Peyer's patch (tissue), 4 donors: ENCODE measurements at places on chromosomes 7 and 10.
A peak's percentile ranks its signal among the peaks of the same experiment; 100 is the strongest.

DNA sequence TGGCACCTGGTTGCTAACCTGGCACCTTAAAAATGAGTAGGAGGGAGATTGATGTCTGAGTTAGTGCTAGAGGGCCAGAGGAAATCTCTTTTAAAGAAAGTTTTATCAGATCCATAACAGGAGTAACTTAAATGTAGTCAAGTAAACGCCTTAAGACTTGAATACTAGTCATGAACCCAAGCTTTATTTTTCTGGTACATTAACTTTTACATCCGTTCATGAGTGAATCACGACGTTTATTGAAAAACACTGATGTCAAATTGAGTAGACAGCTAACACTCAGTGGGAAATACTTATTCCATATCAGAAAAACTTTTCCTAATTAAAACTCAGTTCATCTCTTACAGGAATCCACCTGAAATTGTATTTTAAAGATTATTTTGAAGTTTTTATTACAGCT, 6.9 kb upstream of the LAMB1 start:
- no peaks in the 10 kb centered on the region for H3K4me1 ChIP-seq
- no peak for DNase-seq
- H3K36me3 ChIP-seq = no peaks in the 10 kb centered on the region

DNA sequence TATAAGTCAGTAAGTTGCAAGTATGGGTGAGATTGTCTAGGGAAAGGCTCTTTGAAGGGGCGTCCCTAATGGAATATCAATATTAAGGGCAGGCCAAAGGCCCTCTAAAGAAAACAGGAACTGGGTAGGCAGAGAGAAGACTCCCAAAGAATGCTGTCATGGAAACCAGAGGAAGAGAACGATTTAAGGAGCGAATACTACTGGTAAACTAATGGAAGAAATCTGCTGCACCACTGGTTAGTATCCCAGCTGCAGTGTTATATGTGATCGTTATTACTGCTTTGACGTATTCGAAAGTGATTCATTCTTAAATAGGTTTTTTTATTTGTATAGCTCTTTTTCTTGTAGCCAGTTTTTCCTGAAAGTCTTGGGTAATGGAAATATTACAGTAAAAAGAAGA, 1.3 kb downstream of the CASP2 start:
- no peaks in the 10 kb centered on the region for H3K27me3 ChIP-seq
- peaks cover 6% of the 10 kb centered on the region for H3K4me1 ChIP-seq
- H3K4me3 ChIP-seq = peak overlapping the region; percentile 77
- peak overlapping the region; percentile 90 for H3K27ac ChIP-seq
- no peaks in the 10 kb centered on the region for H3K36me3 ChIP-seq
- DNase-seq = no peak

DNA sequence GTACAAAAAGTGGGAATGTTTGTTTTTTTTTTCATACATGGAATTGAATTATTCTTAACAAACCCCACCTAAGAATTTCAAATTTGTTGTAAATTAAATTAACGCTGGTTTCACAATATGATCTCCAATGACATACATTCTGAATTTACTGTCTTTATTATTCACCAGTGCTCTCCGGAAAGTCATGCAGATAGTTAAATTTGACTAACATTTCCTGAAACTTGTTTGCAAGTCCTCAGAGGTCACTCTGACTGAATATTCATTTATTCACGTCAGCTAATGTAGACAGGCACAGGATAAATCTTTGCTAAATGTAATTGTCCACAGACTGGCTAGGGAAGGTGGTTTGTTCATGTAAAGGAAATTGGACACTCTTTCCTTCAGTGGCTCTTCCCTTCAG, 730.4 kb downstream of the PHTF2 start:
- no peak for DNase-seq
- no peaks in the 10 kb centered on the region for H3K36me3 ChIP-seq
- no peaks in the 10 kb centered on the region for H3K27me3 ChIP-seq
- H3K27ac ChIP-seq = no peak overlapping the region
- no peaks in the 10 kb centered on the region for H3K4me1 ChIP-seq
- no peak overlapping the region for H3K4me3 ChIP-seq

DNA sequence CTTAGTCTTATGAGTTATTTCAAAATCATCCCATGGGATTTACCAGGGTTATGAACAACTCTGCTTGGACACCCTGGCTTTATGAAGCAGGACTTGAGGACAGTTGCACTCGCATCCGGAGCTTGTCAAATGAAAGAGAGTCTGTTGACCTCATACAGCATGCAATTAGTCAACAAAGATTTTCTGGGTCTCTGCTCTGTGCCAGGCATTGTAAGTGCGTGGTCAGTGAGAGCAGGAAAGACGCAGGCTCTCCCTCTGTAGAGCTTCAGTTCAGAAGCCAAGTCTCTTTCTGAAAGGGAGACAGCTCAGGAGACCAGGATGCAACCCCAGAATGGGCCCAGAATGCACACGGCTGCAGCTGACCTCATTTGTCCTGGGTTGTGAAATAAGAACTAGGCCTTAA, 45.5 kb upstream of the DMBT1 start:
- H3K36me3 ChIP-seq = no peaks in the 10 kb centered on the region
- no peak for DNase-seq
- H3K4me3 ChIP-seq = no peak overlapping the region

DNA sequence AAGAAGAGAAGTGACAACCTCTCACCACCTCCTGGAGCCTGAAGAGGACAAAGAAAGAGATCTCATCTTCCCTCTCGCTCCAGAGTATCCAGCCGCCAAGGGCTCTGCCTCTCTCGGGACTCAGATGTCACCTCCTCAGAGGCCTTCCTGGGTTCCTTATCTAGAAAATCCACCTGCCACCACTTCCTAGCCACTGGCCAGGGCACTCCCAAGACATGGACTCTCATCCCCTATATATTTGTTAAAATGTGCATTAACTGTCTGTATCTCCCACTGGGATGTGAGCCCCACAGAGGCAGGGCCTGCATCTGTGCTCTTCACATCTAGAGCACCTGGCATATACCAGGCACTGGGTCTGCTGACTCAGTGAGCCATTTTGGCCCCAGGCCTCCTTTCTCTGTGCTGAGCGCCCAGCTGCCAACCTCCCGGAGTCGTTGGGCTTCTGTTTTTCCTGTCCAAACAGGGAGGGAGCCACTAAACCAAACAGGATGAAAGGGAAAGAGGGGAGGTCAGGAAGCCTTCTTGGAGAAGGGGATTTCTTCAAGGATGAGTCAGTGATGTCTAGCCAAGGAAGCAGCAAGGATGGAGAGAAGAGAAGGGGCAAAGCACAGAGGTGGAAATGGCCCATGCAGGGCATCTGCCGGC, 58.9 kb downstream of the KCNMA1 start:
- no peaks in the 10 kb centered on the region for H3K36me3 ChIP-seq
- no peaks in the 10 kb centered on the region for H3K27me3 ChIP-seq
- no peak overlapping the region for H3K27ac ChIP-seq
